ENCODE measurements at places on chromosomes 3 and 15.

DNA sequence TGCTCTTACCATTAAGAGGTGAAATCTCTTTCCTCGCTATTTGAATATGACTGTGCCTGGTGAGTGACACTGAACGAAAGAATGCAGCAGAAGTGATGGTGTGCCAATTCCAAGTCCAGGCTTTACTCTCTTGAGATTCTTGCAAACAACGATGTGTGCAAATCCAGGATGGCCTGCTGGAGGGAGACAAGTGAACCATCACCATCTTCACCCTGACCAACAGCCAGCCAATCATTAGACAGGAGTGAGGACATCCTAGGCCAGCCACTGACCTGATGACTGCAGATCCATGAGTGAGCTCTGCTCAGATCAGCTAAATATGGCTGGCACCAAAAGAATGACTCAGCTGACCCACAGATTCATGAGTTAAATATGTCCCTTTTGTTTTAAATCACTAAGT is 878.0 kb downstream of the PDCD6IP start:
- DNase-seq = no peak

GRCh38 chr3:76131396-76132153 is 346.2 kb upstream of the ZNF717 start:
- no peak for DNase-seq

GRCh38 chr3:43015991-43016865 is 37.1 kb downstream of the GASK1A start:
- peak; percentile 52 for DNase-seq

DNA sequence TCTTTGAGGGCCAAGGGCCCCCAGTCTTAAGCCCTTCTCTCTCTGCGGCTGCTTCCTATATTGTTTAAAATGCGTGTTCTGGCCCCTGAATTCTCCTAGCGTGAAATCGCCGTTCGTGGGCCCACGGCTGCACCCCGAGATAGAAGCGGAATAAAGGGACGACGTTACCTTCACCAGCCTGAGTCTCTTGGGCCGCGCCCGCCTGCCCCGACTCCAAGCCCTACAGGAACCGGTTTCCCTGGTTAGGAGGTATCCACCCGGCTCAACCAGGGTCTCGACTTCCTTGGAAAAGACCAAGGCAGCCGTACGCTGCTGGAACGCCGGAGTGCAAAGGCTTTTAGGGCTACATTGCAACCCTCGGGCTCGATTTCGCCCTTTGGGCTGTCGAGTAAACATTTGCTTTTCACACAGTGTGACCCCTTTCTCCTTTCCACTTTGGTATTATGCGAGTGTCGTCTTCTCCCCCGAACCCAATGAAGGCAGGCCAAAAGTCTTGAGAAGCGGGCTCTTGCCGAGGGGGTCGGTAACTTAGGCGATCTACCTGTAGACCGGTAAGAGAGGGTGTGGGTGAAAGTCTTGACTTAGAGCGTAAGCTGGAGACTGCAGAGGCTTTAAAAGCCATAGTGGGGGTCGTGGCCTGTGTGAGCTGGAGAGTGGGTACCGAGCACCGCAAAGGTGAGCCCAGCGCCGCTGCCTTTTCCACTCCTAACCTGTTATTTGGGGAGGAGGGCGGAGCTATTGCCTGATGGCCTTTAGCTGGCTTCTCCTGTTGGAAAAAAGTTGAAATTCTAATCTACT is 2.0 kb downstream of the TRIM71 start:
- no peak for DNase-seq

DNA sequence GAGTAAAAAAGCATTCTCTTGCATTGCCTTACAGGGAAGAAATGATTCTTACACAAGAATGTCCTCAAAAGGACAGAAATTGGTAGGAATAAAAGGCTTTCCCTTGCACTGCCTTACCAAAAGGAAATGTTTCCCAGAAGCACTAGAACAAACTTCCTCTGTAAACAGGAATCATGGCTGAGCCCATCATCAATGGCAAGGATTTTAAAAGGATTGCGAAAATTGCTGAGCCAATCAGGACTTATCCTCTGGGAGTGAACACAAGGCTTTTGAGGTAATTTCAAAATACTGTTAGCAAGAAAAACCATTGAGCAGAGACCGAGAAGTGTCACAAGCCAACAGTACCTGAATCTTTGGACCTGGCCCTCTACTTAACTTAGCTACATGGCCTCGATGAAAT is 897.3 kb downstream of the ROBO1 start:
- no peak for DNase-seq

DNA sequence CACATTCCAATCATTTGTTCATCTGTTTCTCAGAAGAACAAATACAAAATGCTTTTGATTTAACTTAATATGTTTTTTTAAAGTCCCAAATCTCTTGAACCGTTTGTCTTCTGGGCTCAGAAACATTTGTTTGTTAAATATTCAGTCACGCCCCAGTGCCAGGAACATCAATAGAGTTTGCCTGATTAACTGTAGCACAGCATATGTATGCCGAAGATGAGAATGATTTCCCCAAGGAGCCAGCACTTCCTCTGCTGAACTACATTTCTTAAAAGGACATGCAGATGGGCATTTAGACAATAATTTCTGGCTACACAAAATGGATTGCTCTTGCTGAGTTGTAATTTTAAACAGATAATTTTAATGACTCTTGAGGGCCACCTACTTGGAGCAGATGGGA is 191.6 kb upstream of the FAM3D start:
- no peak for DNase-seq

DNA sequence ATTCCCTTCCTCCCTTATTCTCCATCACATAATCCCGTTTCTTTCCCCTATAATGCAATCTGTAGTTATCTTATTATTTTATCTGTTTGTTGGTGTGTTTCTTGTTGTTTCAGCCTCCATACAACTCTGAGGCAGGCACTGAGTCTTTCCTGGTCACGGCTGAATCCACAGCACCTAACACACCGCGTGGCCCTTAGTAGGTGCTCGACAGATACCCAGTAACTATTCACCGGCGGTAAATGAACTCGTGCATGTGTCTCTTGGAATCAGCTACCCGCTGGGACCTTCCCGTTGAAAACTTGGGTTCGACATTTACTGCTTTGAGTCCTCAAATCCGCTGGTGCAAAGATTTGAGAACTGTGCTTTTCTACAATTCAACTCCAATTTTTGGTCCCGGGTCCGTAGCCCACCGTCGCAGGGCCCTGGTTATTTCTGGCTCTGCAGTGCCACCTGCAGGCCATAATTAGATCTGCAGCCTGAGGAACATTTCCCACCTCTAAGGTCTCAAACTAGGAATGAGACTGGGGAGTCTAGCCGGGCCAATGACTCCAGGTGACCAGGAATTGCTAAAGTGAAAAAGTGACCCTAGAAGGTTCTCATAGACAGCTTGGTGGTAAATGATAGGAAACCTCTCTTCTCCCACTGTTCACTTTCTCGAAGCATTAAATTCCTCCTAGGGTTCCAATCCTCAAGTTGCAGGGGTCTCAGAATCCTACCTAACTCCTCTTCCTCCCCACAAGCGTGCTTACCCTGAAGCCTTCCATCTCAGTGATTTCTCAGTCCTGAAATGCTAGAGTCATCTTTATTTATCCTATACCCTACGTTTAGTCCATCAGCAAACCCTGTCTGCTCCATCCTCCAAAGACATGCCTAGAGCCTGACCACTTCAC is 40.0 kb upstream of the TRH start:
- peak; percentile 45 for DNase-seq

GRCh38 chr3:153215966-153216365 is 53.9 kb downstream of the RAP2B start:
- DNase-seq = no peak

DNA sequence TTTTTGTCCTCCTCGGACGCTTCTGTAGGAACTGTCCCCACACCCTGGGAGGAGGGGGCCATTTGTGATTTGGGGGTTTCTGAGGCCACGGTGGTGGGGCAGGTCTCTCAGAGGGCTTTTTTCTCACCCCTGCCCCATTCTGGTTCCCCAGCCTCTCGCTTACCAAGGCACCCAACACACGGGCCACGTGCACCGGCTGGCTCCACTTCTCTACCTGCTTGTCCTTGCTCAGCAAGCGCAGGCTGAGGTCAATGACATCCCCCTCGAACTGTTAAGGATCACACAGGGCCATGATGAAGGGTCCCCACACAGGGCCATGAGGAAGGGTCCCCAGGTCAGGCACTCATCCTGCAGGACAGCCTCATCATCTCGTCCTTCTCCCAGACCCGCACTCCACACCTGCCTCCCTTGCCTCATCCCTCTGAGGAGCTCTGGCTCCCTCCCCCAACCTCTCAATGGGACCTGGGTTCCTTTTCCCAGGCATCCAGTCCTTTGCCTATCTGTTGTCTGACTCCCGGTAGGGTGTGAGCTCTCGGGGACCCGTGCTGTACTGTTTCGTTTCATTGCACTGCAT is 10.6 kb downstream of the EPB42 start:
- DNase-seq = no peak

DNA sequence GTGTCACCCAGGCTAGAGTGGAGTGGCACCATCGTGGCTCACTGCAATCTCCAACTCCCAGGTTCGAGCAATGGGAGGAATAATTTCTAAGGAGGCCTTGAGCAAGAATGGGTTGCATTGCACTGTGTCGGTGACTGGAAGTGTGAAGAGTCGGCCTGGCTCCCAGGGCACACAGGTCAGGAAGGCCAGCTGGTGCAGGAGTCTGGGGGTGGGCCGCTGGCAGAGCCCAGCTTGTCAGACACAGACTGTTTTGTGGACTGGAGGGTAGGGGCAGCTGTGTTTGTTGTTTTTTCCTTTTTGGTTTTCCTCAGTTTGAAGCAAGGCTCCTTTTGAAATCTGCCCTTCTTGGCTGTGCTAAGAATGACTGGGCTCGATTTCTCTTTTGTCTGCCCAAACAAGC is 66.2 kb downstream of the ITGA11 start:
- DNase-seq = no peak

DNA sequence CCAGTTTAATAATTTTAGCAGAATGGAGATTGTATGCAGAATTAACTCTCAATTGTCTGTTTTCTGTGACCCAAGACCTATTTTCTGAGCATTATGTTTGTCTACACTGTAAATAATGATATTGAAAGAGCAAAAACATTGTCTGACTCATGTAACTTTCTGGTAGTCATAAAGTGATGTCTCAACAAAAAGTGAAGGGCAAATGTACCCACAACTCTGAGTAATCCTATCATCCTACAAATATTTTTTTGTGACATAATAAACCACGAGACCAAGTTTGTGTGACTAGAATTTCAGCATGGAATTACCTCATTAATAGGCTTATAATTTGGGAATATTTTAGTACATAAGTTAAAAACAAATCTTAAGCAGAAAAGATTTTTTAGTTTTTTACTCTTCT is 15.4 kb upstream of the ABHD10 start:
- DNase-seq = no peak

GRCh38 chr3:120802916-120803315 is 60.4 kb downstream of the GTF2E1 start:
- DNase-seq = no peak

GRCh38 chr3:20022954-20023622 is 11.0 kb upstream of the PP2D1 start:
- DNase-seq = no peak

- no peak for DNase-seq
These were observed 318.4 kb upstream of the TRIM42 start for GRCh38 chr3:140359233-140359995.

Measured in DND-41 (cell line).